ENCODE measurements at places on chromosomes 1 and 21.

DNA sequence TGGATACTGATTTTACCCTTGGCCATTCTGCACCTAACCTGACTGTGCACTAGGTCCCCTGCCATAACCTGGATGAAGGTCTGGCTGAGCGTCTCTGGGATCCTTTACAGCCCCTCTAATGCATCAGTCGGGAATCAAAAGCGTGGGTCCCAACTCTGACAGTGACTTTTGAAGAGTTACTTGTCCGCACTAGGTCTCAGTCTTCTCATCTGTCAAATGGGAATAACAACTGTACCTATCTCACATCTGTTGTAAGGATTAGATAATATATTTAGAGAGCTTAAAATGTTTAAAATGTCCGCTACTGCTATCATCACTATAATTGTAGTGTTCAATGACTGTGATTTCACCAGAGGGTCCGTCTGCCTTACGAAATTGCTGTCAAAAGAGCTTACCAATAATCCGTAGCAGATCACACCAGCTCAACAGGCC, 746 bp downstream of the TADA1 start:
- DNase-seq: no peak

DNA sequence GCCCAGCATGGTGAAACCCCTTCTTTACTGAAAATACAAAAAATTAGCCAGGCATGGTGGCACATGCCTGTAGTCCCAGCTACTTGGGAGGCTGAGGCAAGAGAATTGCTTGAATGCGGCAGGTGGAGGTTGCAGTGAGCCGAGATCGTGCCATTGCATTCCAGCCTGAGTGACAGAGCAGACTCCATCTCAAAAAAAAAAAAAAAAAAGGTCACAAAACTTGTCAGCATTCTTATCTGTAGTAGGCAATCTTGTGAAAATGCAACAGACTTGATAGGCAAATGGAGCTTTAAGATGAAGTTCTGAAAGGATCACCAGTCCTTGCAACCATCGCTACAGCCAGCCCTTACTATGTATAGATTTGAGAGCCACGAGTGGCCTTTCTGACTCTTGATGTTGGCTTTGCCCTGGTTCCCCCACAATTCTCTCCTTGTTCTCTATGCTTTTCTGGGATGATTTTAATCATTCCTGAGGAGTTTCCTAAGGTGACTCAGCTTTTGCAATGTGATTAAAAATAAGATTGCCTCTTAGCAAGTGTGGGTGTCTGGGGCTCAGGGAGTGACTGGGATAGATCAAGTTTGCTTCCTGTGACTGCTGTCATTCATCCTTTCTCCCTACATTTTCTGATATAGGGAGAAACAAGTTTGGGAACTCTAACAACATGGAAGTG, 7.1 kb upstream of the MAP1LC3C start:
- no peak for DNase-seq

DNA sequence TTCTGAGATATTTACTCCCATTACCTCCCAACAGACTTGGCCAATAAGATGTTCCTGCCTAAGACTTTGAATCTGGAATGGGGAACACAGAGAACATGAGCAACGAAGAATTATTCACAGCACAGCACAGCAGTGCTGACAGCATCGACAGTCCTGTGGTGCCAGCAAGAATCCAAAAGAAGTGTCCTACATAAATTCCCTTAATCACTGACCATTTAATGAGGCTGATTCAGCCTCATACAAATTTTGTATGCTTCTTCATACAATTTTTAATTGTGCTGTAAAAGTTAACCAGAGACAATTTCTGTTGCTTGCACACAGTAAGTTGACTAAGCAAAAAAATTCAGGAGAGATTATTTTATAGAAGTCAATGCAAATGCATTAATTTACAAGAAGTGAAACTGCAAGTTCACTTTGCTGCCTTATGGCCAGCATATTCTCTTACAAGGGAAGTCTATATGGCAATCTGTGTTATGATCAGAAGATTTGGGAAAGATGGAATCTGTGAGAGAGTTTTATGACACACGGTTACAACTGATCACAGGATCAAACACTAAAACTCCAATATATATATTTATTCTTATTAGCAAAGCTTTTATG, 855.9 kb downstream of the LTN1 start:
- no peak for DNase-seq

GRCh38 chr1:203873094-203873493, 11.7 kb downstream of the SNRPE start:
- no peak for DNase-seq

- no peak for DNase-seq
Observed at GRCh38 chr21:45423201-45423955, 18.4 kb downstream of the COL18A1 start.

DNA sequence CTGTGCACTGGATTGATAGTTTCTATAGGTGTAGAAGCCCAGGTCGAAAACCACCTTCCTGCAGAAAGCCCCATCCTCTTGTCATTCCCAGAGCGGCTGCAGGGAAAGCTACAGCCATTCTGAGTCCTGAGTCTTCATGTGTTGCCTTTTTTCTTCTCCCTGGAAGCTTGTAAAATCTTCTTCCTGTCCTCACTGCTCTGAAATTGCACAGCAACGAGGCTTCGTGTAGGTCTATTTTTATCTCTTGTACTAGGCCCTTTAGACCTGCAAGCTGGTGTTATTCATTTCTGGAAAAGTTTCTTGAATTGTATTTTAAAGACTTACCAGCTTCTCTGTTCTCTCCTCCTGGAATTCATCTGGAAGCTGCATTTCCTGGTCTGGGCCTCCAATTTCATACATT, 44.2 kb upstream of the ETS2 start:
- DNase-seq: no peak
